ENCODE measurements at places on chromosomes 2 and 18.
A peak's percentile ranks its signal among the peaks of the same experiment; 100 is the strongest.

DNA sequence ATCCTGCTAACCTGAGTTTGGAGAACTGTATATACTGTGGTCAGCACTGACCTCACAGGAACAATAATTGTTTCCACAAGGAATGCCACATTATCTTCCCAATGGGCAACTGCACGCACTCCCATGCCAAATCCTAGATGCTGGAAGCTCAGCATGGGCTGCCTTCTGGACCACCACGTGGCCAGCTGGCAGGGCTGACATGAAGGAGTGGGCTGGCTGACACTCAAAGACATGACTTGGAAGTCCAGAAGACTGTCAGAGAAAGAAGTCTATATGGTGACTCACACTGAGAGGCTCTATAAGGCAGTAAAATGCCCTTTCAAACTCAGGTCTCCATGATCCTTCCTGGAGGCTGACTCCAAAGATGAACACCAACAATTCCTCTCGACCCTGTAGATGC is 98.4 kb upstream of the RNF152 start:
- DNase-seq = no peak

- no peak for DNase-seq
Observed at GRCh38 chr2:162086904-162087303, 12.9 kb upstream of the DPP4 start.

DNA sequence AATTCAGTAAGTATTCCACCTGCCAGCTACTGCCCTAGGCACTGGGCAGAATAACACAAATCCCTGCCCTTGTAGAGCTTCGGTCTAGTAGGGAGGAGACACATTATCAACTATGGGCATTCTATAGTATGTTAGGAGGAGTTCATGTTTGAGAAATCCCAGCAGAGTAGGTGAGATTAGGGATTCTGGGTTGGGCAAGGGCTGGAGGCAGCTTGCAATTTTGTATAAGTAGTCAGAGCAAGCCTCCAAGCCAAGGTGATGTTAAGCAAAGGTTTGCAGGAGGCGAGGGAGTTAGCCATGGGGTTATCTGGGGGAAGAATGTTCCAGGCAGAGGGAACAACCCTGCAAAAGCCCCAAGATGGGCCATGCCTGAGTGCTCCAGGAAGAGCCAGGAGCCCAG is 187.9 kb upstream of the HS6ST1 start:
- no peak for DNase-seq

- peak; percentile 62 for DNase-seq
Observed at GRCh38 chr2:204239411-204240165, 303.0 kb downstream of the ICOS start.

DNA sequence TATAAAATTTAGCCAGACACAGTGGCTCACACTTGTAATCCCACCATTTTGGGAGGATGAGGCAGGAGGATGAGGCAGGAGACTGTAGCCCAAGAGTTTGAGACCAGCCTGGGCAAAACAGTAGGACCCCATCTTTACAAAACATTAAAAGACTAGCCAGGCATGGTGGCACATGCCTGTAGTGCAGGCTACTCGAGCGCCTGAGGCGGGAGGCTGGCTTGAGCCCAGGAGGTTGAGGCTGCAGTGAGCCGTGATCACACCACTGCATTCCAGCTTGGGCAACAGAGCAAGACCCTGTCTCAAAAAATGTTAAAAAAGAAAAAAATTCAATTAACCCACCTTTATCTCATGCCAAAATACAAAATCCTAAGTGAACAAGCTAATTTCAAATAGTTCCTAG is 4.0 kb downstream of the REV1 start:
- DNase-seq = no peak

DNA sequence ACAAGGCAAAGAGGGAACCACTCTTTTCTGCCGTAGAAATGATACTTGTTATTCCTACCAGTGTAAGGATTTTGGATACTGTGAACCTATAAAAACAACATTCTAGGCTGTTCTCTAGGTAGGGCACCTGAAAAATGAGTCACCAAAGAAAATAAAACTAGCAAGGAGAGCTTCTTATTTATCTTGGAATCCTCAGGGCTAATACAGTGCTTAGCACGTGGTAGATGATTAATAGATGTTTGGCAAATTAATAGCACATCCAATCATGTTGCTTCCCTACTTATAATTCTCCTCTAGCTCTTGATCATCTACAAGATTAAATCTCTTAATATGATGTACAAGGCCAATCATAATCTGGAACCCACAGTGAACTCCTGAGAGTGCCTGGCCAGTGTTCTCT is 73.1 kb downstream of the AAK1 start:
- no peak for DNase-seq

- no peak for DNase-seq
Observed at GRCh38 chr2:239391286-239392071, 9.3 kb downstream of the HDAC4 start.

DNA sequence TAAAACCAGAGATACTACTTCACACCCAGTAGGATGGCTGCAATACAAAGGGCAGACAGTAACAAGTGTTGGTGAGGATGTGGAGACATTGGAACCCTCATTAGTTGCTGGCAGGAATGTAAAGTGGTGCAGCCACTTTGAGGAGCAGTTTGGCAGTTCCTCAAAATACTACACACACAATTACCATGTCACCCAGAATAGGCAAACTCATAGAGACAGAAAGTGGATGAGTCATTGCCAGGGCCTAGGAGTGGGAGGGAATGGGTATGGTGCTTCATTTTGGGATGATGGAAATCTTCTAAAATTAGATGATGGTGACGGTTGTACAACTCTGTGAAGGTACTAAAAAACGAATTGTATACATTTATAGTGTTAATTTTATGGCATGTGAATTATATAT is 54.8 kb downstream of the ATP9B start:
- no peak for DNase-seq

- peak; percentile 30 for DNase-seq
Observed at GRCh38 chr18:26574958-26575864, 26.9 kb upstream of the KCTD1 start.

DNA sequence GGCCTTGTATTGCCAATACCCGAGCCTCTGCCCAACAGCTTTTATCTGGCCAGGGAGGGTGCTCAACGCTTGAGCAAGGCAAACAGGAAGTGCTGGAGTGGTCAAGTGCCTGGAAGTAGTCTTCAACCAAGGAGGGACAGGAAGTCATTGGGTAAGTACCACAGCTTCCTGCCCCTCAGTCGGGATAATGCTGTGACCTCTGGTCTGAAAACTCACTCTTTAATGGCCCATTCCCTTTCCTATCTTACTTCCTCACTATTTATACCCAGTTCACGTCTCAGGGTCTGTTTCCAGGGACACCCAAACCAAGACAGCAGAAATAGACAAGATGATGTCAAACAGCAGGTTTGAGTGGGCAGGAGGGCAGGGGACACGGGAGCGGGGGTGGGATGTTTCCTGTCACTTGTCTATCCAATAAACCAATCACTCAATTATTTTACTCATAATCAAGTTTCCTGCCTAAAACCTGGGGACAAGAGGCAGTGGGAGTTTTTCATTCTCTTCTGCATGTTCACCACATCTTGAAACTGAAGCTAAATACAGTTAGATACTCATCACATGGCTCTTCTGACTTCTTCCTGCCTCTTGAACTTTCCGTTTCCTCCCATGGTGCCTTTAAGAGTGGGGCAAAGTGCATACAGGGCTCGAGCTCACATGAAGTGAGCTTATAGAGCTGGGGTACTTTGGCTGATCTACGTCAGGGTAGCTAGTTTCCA is 68.9 kb upstream of the CAB39 start:
- DNase-seq = peak; percentile 73

DNA sequence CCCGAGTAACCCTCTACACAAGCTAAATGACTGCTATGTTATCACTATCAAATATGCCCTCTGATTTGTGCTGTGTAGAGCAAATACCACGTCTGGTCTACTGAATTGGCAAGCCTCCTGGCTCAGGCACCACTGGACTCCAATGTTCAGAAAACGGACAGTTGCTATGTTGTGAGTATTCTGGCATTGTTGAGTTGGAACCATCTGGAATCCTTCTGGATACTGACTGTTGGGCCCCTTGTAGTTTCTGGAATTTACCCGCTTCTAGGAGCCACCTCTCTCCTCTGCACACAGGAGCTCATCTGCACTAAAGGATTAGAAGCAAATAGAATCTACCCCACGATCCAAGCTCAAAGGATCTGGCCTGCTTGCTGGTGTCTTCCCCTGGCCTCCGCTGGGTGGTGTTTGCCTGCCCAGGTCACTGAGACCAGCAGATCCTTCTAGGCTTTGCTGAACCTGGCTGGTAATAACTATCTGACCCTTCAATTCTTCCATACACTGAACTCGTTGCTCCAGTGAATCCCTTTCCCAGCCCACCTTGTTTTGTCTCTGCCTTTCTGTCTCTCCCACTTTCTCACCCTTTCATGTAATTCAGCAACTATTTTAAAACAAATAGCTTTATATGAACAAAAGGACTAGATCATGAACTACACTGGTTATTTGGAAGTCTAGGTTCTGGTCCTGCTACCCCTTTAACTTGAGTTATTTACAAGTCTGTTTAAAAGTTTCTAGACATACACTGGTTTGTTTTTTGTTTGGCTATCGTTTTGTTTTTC is 2.1 kb upstream of the HAAO start:
- peak; percentile 51 for DNase-seq

DNA sequence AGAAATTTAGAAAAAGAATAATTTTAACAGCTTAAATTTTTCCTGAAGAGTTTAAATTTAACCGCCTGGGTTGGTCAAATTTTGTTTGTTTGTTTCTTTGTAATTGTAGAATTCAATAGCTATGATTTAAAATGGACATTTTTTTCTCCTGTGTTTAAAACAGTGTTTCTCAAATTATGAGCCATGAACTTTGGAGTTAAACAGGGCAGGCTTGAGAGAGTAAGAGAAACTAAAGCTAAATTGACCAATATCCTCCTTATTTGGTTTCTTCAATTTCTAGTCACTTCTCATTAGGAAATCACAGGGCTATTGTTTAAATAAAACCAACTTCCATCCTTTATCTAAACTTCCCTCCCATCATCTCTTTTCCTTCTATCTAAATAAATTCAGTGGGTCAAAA is 21.9 kb downstream of the FN1 start:
- DNase-seq = no peak

GRCh38 chr2:145021962-145022665 is 502.2 kb upstream of the ZEB2 start:
- no peak for DNase-seq

GRCh38 chr18:2958819-2959298 is 54.1 kb downstream of the LPIN2 start:
- no peak for DNase-seq

DNA sequence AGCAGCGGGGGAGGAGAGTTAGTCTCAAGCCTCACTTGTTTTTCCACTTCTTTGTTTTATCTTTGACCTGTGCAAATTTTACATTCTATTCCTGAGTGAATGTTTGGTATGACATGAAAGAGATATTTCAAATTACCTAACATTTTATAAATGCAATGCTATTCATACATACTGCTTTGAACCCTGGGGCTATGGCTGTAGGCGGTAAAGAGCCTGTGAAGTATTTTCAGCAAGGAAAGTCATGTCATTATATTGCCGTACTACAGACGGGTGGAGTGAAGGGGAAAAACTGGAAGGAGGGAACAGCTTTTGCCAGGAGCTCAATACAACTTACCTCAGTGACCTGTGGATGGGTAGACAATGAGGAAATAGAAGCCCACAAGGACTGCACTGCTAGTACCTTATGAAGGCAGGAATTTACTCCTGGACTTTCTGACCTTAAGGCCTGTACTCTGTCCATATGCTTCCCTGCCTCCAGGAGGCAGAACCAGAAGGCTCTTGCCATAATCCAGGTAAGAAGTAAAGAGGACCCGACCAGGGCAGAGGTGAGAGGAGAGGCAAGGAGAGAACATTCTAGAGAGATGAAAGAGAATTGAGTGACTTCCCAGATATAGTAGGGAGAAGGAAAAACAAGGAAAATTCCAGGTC is 28.4 kb upstream of the TET3 start:
- no peak for DNase-seq

GRCh38 chr2:118945881-118946280 is 3.9 kb downstream of the MARCO start:
- no peak for DNase-seq

DNA sequence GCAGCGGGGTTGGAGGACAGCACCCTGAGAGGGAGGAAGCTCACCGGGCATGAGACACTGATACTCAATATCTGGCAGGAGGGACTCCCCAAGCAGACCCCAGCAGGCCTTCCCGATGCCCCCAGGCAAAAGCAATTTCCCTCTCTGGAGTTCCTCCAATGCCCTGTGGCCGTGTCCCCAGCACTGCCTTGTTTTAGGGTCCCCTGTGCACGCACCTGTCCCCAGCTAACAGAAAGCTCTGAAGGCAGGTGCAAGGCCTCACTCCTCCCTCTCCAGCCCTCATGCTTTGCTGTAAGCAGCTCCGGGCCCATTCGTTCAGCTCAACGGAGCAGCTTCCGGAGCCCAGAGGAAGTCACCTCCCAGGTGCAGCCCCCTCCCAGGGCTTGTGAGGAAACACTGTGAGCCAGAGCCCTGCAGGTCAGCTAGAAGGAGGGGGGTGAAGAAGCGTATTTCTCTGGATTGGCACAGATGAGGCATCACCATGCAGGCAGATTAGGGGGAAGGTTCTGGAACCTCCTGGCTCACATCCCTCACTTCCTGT is 50.3 kb upstream of the ID2 start:
- DNase-seq = no peak

- peak; percentile 48 for DNase-seq
Observed at GRCh38 chr2:218829868-218830451, 1.6 kb downstream of the PRKAG3 start.

- no peak for DNase-seq
Observed at GRCh38 chr2:228548230-228548629, 366.7 kb upstream of the SPHKAP start.

- DNase-seq = no peak
Observed at GRCh38 chr2:203811491-203812221, 55.9 kb upstream of the CTLA4 start.

DNA sequence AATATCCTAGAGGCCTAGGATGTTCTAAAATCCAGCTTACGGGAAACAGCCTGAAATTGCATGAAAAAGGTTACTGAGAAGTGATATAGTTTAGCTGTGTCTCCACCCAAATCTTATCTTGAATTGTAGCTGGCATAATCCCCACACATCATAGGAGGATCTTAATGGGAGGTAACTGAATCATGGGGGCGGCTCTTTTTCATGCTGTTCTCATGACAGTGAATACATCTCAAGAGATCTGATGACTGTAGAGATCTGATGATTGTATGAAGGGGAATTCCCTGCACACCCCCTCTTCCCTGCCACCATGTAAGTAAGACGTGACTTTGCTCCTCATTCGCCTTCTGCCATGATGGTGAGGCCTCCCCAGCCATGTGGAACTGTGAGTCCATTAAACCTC is 385.6 kb upstream of the ID2 start:
- no peak for DNase-seq

DNA sequence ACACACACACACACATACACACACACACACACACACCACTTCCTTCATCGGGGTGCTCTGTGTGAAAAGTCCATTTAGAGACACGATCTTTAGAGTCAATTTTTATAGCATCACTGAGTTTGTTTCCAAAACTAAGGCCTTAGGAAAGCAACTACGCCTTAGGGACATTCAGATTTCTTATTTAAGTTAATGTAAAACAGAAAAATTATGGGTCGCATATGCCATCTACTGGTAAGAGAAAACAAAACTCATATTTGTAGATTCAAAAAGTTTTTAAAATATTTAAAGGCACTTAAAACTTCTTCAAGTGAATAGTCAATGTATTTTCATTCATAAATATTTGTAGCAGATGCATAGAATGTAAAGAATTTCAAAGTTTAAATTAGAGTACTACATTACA is 166.2 kb downstream of the ATAD2B start:
- DNase-seq = peak; percentile 40
